ENCODE measurements at places on chromosomes 12 and 14.

GRCh38 chr14:39368261-39368959 lies 63.8 kb downstream of the FBXO33 start:
- peak; percentile 57 for DNase-seq

- no peak for DNase-seq
These were observed 18.3 kb downstream of the HOXC4 start for GRCh38 chr12:54071942-54072341.

- DNase-seq = no peak
These were observed 24.5 kb downstream of the PCNX4 start for GRCh38 chr14:60116181-60116580.

GRCh38 chr14:101082436-101083384 lies 179.2 kb upstream of the RTL1 start:
- no peak for DNase-seq

DNA sequence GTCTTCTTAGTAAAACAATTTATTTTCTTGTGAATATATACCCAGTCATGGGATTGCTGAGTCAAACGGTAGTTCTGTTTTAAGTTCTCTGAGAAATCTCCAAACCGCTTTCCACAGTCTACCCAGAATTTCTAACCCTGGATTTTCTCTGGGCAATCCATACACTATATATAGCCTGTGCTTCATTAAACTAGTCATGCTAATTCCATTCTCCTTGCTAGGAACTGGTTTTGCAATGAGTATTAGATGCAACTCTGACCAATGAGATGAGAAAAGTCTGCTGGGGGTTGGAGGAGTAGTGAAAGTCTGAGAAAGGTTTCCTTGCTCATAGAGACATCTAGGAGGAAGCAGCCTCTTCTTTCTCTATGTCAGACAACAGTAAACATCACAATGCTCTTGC lies 196.1 kb upstream of the CDKN3 start:
- no peak for DNase-seq

GRCh38 chr14:44108601-44109000 lies 398.5 kb downstream of the FSCB start:
- no peak for DNase-seq

Data from activated CD4-positive, alpha-beta T cell treated with anti-CD3 and anti-CD28 coated beads, Interleukin-2, amount 10 ng/mL, durations not matched to agents 7 days and 5 days (primary cell).